ENCODE measurements at places on chromosomes 5 and 9.

- no peak for DNase-seq
Measured at GRCh38 chr5:7597059-7597642, 201.2 kb downstream of the ADCY2 start.

- no peak for DNase-seq
Measured at GRCh38 chr5:133792655-133793054, 175.8 kb downstream of the C5orf15 start.

DNA sequence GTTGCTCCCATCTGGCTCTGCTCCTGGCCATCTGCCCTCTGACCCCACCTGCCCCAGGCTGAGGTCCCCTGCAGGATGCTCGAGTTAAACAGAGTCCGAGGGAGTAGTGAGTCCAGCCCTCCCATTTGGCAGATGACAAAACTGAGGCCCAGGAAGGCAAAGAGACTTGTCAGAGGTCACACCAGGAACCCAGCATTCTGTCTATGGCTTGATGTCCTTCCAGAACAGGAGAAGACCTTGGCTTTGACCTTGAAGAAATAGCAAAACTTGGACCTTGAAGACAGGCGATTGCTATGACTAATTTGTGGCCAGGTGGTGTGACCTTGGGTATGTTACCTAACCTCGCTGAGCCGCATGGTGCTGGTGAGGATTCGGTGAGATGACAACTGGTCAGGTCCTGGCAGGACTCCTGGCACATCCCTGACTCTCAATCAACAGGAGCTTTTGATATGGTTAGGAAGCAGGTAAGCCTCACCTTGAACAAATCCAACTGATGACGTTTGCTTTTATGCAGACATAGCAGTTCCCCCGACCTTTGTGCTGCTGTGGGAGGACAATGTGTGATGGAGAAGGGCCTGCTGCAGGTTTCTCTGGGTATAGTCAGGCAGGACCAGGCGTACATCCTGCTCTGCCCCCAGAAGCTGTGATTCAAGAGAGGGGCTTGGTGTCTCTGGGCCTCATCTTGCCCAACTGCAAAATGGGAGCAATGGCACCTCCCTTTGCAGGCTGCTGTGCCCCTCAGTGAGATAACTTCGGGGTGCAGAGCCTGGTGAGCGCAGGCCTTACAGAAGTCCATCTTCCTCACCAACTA, 198.7 kb downstream of the C9orf50 start:
- no peak for DNase-seq

DNA sequence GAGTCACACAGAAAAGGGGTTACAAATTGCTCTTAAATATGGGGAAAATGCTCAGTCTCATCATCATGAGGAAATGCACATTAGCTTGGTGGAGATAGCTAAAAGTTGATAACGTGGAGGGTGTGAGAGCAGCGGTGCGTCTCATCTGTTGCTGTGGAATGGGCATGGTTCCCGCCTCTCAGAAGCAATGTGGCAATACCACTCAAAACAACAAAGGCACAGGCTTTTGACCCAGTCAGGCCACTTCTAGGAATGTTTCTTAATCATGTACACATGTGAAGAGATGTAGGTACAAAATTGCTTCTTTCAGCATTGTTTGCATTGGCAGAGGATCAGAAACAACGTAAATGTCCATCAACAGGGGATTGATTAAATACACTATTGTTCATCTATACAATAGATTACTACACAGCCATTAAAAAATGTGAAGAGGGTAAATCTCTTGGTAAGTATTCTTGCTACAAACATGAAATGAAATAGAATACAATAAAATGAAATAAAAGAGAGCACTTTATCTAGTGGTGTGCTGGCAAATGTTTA, 212.6 kb upstream of the MSX2 start:
- DNase-seq, result no peak

DNA sequence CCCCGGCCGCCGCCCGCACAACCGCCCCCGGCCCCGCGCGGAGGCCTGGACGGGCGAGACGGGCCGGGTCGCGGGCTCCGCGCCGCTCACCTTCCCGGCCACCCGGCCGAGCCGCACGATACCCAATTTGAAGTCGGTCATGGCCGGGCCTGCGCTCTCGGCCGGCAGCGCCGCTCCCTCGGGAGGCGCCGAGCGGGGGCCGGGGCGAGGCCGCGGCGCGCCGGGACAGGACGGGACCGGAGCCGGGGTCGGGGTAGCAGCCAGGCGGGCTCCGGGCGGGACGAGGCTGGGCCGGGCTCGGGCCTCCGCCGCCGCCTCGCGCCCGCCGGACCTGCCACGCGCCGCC, 216 bp downstream of the ZMYND19 start:
- no peak for DNase-seq

- DNase-seq, result no peak
Measured at GRCh38 chr5:135864503-135865435, 30.3 kb downstream of the SLC25A48 start.

- DNase-seq, result no peak
Measured at GRCh38 chr5:1316588-1317340, 21.9 kb upstream of the TERT start.

- DNase-seq, result no peak
Measured at GRCh38 chr9:33131790-33132772, 35.1 kb downstream of the B4GALT1 start.

- no peak for DNase-seq
Measured at GRCh38 chr5:123496892-123497291, 15.1 kb upstream of the CSNK1G3 start.

DNA sequence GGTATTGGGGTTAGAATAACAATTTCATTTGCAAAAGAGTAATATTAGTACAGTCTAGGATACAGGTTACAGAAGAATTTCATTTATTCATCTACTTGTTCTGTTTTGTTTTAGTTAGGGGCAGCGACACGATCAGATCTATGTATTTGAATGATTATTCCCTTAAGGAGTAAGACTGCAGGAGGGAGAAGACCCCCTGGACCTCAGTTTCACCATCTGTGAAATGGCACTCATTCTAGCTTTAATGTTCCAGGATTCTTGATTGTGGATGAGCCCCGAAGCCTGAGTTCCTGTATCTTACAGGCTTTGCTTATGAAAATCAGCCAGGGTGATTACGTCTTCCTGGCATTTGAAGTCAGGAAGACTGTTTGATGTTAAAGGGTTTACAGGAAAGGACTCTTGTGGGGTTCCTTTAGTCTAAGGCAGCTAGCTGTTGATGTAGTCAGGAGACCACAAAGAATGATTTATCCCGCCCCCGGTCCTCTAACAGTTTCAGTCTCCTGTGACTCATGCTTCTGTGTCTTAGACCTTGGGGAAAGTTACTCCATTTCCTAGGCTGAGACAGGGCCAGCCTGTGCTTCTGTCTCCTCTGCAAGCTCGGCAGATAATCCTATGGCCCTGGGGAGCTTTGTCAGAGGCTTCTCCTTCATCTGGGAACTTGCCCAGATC, 11.5 kb downstream of the SMIM3 start:
- peak; percentile 52 for DNase-seq

DNA sequence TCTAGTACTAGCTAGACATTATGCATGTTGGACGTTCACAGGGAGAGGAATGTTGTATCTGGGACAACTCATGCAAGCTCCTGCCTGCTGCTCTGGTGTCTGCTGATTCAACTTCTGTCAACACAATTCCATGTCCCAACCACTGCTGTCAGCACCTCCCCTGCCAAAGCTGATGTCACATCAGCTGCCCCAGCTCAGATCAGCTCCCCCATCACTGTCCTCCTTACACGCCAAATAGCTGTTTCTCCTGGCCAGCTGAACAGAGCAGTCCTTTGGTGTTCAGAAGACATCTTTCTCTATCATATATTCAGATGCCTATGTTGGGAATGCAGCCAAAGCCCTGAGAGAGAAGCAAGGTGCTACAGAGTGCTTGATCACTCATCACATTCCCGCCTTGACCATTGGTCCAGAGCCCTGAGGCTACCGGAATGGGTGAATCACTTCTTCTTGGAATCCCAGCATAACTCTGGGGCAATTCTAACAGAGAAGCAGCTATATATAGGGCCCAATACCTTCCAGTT, 223.3 kb downstream of the SEC61B start:
- DNase-seq, result no peak

DNA sequence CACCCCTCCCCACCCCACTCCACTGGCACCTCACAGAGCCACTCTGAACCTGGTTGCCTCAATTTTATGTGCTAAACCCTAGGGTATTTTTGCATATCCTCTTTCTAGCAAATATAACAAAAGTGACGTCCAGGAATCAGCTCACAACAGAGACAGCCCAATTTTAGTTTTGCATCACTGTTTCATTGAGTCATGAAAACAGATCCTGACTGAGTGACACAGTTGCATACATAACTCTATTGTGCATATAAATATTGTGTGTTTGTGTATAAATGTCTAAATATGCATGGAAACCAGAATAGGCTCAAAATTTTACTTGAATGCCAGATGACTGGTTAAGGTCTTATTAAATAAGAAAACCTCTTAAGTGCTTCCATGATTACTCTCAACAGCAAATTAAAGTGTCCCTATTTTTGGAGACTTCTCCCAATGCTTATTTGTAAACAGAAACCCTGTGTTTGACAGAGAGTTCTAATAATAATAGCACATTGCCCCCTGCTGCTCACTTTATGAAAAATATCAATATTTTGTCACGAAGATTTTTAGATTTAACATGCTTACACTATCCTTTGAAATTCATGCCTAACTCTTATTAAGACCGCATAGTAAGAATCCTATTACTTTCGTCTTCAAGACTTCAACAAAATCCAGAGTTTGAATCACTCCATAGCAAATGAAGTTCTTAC, 75.5 kb upstream of the PRRC1 start:
- DNase-seq, result no peak

DNA sequence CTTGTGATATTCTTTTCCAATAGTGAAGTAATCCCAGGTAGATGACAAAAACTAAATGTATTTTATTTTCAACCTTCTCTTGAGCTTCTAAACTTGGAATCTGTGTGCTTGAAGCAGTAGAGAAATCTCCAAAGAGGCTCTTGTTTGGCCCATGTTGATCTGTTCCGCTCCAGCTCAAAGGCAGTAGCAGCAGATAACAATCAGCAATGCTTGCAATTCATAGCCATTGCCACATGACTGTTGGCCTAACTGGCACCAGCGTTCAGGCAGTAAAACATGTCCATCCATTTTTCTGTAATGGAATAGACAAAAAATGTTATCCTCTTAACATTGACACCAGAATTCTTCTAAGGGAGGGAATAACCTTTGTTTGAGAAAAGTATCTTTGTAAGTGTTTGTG, 270.7 kb upstream of the MSX2 start:
- DNase-seq, result no peak

DNA sequence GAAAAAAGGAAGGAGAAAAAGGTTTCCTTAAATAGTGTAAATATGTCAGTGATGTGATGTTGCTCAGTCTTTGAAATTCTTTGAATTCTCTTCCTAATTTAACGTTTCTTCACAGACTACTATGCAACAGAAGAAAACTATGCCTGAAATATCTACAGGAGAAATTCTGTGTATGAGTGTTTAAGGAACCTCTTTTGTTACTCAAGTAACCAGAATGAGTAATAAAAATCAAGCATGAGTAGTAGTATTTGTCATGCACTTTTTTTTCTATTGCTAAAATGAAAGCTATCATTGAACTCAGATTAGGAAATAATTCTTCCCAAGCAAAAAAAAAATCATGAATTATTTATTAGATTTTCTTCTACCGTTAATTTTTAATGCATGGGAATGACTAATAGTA, 20.3 kb upstream of the THG1L start:
- DNase-seq, result no peak

DNA sequence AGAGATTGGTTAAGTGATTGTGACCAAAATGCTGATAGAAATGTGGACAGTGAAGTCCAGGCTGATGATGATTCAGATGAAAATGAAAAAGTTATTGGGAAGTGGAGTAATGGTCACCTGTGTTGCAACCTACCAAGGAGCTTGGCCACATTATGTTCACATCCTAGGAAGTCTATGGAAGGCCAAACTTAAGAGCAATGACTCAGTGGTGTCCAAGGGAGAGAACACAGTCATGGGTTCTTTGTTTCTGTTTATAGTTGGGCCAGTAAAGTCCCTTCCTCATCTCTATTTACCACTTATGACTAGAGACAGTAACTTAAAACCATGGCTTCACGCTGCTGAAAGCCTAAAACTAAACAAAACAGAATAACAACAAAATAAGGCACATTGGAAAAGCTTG, 555.3 kb upstream of the DAB2 start:
- DNase-seq, result no peak

- DNase-seq, result no peak
Measured at GRCh38 chr9:135487281-135488012, 7.9 kb downstream of the PPP1R26 start.

- DNase-seq, result no peak
Measured at GRCh38 chr5:55691265-55692105, 20.6 kb downstream of the SLC38A9 start.

GRCh38 chr9:129745200-129745599, 7.6 kb downstream of the PTGES start:
- no peak for DNase-seq

DNA sequence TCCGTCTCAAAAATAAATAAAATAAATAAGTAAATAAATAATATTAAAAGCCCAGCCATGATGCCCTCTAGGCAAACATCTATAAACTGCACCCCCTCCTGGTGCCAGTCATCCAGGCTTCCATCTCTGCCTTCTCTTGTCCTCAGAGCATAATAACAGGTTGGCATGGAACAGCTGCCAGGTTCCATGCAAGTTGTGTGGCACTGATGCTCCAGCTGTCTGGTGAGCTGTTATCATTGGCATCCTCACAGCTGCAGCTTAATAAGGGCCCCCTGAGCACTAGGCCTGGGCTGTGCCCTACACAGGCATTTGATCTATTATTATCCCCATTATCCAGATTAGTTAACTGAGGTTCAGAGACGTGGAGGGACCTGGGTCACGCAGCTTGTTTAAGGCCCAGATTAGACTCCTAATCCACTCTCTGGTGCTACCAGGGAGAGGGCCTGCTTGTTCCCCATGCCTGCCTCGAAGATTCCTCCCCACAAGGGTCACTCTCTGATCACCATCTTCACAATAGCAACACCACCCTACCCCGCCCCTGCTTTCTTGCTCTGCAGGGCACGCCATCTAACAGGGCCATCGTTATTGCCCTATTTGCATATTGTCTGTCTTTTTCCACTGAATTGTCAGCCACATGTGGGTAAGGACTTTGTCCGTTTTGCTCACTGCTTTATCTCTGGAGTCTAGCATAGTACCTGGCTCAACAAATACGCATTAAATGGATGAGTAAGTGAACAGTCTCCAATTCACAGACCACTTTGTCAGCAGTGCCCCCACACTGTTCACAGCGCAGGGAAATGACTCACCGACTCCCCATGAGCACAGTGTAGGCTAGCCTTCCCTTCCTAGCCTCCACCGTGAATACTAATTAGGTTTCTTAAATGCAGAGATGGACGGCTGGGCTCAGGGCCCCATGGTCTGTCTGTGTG, 1.5 kb upstream of the DNM1 start:
- no peak for DNase-seq

DNA sequence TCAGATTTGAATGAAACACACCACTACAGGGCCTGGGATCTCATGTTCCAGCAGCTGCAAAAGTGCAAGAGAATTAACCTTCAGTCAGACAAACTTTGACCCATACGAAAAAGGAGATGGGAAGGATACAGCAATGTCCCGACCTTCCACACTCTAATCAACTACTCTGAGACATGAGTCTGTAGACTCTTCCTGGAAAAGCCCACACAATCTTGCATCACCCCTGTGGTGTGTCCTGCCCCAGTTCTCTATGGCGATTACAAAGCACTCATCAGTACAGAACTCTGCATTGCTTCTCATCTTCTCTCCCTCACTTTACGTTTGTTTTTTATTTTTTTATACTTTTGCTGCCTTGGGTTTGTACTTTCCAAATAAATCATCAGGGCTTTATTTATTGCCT, 241.0 kb upstream of the KIF2A start:
- DNase-seq, result no peak

- DNase-seq, result no peak
Measured at GRCh38 chr9:137354153-137354844, 52.2 kb upstream of the NRARP start.

All from stimulated activated CD4-positive, alpha-beta T cell treated with anti-CD3 and anti-CD28 coated beads, Interleukin-12 subunit alpha, Interleukin-12 subunit beta, amount 100 ng/mL, for 4 hours (primary cell).